ENCODE measurements at places on chromosomes 7 and 10.

DNA sequence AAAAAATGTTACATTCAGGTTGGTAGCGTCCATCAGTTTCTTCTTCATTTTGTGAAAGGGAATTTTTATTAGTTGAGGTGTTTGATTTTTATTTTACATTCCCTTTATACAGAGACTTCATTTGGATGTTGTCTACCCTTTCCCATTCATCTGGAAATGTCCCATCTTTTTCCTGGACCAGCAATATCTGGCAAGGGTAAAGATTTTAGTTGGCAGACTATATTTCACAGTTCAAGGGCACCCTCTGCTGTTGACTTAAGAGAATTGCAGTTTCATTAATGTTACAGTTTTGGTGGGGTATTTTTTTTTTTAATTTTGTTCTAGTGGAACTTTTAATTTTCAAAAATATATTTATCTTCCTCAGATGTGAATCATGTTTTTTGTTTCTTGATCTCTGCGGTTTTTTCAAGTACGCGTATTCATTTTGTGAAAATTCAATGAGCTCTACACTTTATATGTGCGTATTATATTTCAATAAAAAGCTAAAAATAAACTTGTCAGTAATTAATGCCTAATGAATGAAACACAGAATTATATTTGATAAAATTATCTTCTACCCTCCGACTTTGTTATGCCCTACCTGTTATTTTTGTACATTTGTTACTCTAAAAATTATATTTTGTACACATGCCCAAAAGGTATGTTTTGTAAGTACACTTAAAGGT is 97.9 kb upstream of the KLF14 start:
- DNase-seq: peak; percentile 51

- DNase-seq: peak; percentile 25
Observed at GRCh38 chr10:71582019-71582418, 137.6 kb downstream of the C10orf105 start.

GRCh38 chr10:44259090-44259874 is 125.6 kb downstream of the CXCL12 start:
- no peak for DNase-seq

DNA sequence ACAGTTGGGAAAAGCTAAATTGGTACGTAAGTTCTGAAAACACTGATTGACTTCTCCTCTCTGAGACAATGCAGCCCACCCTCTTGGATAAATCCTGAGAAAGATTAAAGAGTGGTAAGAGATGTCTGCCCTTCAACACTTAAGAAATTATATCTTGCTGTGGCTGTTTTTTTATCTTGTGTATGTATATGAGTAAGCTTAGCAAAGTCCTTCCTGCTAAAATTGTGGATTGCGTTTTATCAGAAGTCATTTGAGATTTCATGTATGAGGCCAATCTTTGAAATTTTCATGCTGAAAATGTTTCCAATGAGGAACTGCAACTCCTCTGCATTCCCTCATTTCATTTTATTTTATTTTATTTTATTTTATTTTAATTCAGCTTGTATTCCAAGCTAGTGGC is 106.2 kb upstream of the INHBA start:
- no peak for DNase-seq

GRCh38 chr7:155230169-155230593 is 67.5 kb upstream of the INSIG1 start:
- DNase-seq: peak; percentile 96

Data from HTR-8/SVneo (cell line).